ENCODE measurements at places on chromosomes 7 and 10.

- H3K4me1 ChIP-seq: peaks cover 13% of the 10 kb centered on the region
- H3K36me3 ChIP-seq: no peaks in the 10 kb centered on the region
- no peaks in the 10 kb centered on the region for H3K27me3 ChIP-seq
Observed at GRCh38 chr7:130409067-130409711, 28.9 kb downstream of the CPA1 start.

DNA sequence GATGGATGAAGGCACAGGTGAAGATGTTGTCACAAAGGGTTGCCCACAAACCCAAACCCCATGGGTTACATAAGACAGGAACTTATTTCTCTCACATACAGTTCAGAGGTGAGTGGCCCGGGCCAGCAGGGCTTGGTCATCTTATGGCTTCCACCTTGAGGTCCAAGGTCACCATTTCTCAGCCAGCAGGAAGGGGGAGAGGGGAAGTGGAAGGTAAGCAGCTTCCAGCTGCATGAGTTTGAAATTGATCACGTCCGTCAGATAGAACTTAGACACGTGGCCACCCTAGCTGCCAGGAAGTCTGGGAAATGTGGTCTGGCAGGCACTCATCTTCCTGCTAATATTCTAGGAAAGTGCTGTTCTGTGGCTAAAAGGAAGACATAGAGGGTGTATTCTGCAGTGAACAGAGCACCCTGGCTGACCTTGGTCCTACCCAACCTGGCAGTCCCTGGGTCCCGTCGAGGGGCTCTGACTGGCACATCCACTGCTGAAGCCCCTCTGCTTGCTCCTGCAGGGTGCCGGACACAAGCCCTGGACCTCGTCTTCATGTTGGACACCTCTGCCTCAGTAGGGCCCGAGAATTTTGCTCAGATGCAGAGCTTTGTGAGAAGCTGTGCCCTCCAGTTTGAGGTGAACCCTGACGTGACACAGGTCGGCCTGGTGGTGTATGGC is 49.5 kb downstream of the VWA2 start:
- H3K4me3 ChIP-seq: no peak overlapping the region
- peaks cover 6% of the 10 kb centered on the region for H3K36me3 ChIP-seq
- no peak for DNase-seq

DNA sequence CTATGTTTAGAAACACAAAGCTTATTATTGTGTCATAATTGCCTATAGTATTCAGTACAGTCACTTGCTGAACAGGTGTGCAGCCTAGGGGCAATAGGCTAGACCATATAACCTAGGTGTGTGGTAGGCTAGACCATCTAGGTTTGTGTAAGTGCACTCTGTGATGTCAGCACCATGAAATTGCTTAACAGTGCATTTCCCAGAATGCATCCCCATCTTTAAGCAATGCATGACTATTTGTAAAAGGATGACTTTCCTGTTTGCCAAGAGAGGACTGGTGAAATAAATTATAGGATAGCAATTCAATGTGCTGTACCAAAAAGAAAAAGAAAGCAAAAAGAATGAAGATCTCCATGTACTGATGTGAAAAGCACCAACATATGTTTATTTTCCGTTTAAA is 288.7 kb upstream of the AUTS2 start:
- H3K36me3 ChIP-seq: no peaks in the 10 kb centered on the region
- H3K4me3 ChIP-seq: no peak overlapping the region
- H3K27me3 ChIP-seq: no peaks in the 10 kb centered on the region
- DNase-seq: no peak

DNA sequence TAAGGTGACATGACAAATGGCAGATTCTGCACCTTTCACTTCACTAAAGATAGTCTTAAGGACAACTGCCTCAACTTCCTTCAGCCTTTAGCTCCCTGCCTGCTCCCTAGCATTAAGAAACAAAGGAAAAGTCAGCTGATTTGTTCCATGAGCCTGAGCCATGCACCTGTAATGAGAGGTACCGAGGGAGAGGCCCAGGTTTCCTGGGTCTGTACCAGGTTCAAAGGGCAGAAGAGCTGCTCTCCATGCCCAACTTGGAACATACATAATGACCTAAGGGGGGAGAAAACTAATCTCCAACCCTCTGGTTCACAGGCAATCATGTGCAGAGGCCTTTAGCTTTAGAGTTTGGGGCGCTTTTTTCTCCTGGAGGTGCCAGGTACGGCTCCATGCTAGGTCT is 111.2 kb downstream of the JAZF1 start:
- H3K36me3 ChIP-seq: no peaks in the 10 kb centered on the region
- peaks cover 12% of the 10 kb centered on the region for H3K4me1 ChIP-seq
- DNase-seq: no peak

DNA sequence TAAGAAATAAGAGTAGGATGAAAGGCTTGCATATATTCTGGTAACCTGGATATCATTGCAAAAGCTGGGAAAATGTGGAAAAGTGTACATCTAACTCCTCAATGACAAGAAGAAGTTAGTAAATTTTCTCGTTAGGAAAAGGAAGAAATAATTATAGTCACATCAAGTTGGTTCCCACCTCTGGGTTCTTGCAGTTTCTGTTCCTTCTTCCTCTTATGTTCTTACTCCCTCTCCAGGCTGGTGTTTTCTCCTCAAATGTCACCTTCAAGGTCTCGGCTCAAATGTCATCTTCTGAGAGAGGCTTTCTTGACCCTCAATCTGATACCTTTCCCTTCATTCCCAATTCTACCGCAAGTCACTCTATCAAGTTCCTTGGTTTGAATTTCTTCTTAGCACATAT is 64.4 kb downstream of the ENTPD1 start:
- H3K27ac ChIP-seq: no peak overlapping the region
- H3K4me3 ChIP-seq: no peak overlapping the region
- no peaks in the 10 kb centered on the region for H3K36me3 ChIP-seq
- peaks cover 8% of the 10 kb centered on the region for H3K4me1 ChIP-seq
- peaks cover 4% of the 10 kb centered on the region for H3K27me3 ChIP-seq

DNA sequence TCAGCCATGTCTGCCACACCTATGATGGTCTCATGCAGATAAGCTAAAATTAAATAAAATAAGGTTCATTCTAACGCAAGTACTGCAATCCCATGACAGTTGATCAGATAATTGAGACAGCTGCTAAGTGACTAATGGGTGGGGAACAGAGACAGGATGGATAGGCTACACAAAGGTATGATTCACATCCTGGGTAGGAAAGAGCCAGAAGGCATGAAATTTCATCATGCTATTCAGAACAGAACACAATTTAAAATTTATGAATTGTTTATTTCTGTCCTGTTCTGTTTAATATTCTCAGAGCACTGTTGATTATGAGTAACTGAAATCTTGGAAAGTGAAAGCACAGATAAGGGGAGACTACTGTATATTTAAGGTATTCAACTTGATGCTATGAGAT is 381.8 kb upstream of the SORCS1 start:
- no peak for DNase-seq
- no peak overlapping the region for H3K27ac ChIP-seq
- H3K4me3 ChIP-seq: no peak overlapping the region
- H3K27me3 ChIP-seq: no peaks in the 10 kb centered on the region
- no peaks in the 10 kb centered on the region for H3K36me3 ChIP-seq
- no peaks in the 10 kb centered on the region for H3K4me1 ChIP-seq

GRCh38 chr10:54958844-54959243 is 157.8 kb upstream of the PCDH15 start:
- no peak overlapping the region for H3K27ac ChIP-seq
- no peaks in the 10 kb centered on the region for H3K27me3 ChIP-seq
- no peaks in the 10 kb centered on the region for H3K36me3 ChIP-seq
- DNase-seq: no peak
- no peak overlapping the region for H3K4me3 ChIP-seq

DNA sequence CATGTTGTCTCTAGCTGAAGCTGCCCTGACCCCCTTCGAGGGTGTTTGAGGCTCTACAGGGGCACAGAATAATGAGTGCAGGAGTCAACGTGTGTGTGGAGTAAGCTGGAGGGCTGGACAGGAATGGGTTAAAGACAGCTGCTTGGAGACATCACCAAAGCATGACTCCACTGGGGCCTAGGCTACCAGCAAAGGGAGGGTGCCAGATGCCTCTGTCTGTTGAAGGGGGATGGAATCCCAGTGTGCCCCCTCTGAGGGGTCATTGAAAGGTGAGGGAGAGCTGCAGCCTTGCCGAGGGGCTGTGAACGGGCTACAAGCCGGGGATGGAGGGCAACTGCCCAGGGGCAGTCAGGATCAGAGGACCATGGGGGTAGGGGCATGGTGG is 51.7 kb upstream of the PODXL start:
- H3K4me1 ChIP-seq: no peaks in the 10 kb centered on the region
- H3K27ac ChIP-seq: no peak overlapping the region
- peaks cover 24% of the 10 kb centered on the region for H3K27me3 ChIP-seq
- DNase-seq: no peak

DNA sequence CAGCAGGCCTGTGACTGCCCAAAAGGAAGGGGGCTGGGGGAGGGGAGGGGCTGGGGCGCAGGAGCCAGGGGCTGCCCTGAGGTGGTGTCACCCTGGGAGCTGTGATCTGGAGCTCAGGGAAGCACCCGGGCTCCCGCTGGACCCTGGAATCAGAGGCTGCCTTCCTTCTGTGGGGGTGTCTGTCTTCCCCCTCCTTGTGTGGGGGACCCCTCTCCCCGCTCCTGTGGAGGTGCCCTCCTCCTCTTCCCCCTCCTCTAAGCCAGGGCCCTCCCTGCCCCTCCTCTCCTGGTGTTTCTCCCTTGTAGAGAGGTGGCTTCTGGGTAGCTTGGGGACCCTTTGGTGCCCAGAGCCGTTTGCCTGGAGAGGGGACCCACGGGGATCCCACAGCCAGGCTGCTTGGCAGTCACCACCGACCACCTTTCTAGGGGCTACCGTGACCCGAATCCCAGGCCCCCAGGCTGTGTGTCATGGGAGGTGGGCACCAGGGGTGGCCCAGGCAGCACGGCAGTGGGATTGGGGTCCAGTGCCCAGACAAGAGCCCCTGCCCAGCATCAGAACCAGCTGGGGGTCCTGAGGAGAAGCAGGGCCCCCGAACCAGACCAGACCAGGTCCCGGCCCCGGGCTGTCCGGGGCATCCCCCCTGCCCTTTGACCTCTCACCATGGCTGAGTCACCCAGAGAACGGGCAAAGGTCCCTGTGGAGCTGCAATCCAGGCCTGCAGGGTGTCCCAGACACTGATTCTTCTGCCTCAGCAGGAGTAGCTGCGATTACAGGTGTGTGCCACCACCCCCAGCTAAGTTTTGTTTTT is 741 bp downstream of the PRAP1 start:
- H3K27me3 ChIP-seq: no peaks in the 10 kb centered on the region
- H3K4me3 ChIP-seq: peak overlapping the region; percentile 48
- DNase-seq: peak; percentile 78
- peaks cover 12% of the 10 kb centered on the region for H3K36me3 ChIP-seq
- H3K4me1 ChIP-seq: peaks cover 32% of the 10 kb centered on the region
- H3K27ac ChIP-seq: peak overlapping the region; percentile 86

- H3K27me3 ChIP-seq: no peaks in the 10 kb centered on the region
- no peaks in the 10 kb centered on the region for H3K36me3 ChIP-seq
- no peak for DNase-seq
- H3K27ac ChIP-seq: no peak overlapping the region
Observed at GRCh38 chr7:15626041-15626440, 60.4 kb downstream of the MEOX2 start.

DNA sequence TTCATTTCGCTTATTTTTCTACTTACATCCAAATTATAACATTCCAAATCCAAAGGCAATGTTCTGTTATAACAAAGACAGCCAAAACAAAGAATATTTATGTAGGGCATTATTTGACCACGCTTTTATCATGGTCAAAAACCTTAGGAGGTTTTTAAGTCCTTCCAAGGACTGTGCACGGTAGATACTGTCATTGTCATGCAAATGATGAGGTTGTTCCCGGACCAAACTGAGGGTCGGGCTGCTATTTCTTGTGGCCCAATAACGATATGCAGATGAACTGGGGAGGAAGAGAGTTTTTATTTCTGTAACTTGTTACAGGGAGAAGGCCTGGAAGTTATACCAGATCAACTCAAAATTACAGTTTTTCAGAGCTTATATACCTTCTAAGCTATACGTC is 56.6 kb upstream of the STEAP4 start:
- no peaks in the 10 kb centered on the region for H3K27me3 ChIP-seq
- no peak overlapping the region for H3K27ac ChIP-seq
- no peaks in the 10 kb centered on the region for H3K36me3 ChIP-seq
- no peaks in the 10 kb centered on the region for H3K4me1 ChIP-seq
- H3K4me3 ChIP-seq: no peak overlapping the region

- H3K4me3 ChIP-seq: no peak overlapping the region
- no peaks in the 10 kb centered on the region for H3K36me3 ChIP-seq
- no peak overlapping the region for H3K27ac ChIP-seq
- no peaks in the 10 kb centered on the region for H3K4me1 ChIP-seq
Observed at GRCh38 chr10:80261316-80262030, 28.0 kb downstream of the MAT1A start.
